ENCODE measurements at places on chromosomes 3 and 15.

- no peak for DNase-seq
Observed at GRCh38 chr15:70169147-70169546, 71.4 kb upstream of the TLE3 start.

GRCh38 chr3:190620886-190621608 is 107.2 kb downstream of the IL1RAP start:
- no peak for DNase-seq

- no peak for DNase-seq
Observed at GRCh38 chr15:23564821-23565394, 566 bp upstream of the MKRN3 start.

GRCh38 chr3:159783780-159784742 is 204.6 kb upstream of the IL12A start:
- no peak for DNase-seq

GRCh38 chr15:53446376-53446775 is 313.1 kb downstream of the WDR72 start:
- DNase-seq, result no peak

- no peak for DNase-seq
Observed at GRCh38 chr3:19702416-19703078, 231.5 kb downstream of the EFHB start.

DNA sequence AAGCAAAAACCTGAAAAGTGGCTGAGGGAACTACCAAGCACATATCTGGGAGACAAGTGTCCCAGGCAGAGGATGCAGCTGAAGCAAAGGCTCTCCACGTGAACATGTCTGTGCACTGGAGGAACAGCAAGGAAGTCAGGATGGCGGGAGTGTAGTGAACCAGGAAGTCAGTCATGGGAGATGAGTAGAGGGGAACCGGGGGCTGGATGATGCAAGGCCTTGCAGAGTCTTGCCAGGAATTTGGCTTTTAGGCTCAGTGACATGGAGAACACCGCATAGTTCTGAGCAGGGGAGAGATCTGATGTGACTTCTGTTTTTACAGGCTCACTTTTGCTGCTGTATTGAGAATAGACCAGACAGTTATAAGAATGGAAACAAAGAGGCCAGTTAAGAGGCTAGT is 19.0 kb downstream of the C2CD4A start:
- DNase-seq, result no peak

DNA sequence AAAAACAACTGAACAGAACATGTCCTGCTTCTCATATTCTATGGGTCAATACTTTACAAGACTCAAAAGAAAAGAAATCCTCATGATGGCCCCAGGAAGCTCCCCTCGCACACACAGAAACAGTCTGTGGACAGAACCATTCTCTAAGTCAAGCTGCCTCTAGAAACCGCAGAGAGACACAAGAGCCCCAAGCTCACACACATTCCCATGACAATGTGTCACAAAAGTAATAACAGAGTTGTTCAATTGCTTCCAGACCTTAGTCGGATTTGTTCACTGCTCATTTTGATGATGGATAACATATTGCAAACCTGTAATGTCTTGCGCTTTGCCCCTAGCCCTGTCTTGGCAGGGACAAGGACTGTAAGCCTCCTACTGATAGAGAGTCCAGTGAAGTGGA is 60.9 kb downstream of the UMPS start:
- DNase-seq, result no peak

- DNase-seq, result no peak
Observed at GRCh38 chr3:38698760-38699159, 49.3 kb upstream of the SCN5A start.

GRCh38 chr15:78350058-78350457 is 9.9 kb downstream of the CRABP1 start:
- DNase-seq, result no peak

DNA sequence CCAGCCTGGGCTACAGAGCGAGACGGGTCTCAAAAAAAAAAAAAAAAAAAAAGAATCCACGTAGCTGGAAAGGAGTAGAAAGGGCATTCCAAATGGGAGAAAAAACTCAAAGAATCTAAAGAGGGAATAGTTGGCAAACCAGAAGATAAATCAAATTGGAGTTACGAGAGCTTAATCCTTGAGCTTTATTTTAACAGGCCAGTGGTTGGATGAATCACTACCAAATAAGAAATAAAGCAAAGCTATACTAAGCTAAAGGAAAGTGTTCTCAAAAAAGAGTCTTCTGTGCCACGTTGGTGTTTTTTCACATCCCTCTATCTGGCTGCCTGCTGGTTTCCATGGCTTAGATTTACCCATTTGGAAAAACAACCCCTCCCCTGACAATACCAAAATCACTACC is 14.0 kb downstream of the VGLL4 start:
- DNase-seq, result no peak

DNA sequence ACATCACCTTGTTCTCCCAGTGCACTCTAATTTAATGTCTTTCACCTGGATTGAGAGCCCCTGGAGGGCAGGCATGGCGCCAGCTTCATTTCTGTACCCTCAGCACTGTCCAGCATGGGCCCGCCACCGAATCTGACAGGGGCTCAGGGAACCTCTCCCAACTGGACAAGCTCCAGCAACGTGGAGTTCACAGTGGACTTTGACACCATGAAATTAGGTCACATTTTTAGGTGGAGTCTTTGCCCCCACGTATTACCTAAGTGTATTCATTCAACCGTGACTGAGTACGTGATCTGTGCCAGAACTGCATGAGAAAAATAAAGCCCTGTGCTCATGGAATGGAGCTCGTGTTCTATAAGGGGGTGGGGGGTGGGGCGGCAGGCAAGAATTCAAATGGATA is 94.1 kb upstream of the ATP2B2 start:
- no peak for DNase-seq

DNA sequence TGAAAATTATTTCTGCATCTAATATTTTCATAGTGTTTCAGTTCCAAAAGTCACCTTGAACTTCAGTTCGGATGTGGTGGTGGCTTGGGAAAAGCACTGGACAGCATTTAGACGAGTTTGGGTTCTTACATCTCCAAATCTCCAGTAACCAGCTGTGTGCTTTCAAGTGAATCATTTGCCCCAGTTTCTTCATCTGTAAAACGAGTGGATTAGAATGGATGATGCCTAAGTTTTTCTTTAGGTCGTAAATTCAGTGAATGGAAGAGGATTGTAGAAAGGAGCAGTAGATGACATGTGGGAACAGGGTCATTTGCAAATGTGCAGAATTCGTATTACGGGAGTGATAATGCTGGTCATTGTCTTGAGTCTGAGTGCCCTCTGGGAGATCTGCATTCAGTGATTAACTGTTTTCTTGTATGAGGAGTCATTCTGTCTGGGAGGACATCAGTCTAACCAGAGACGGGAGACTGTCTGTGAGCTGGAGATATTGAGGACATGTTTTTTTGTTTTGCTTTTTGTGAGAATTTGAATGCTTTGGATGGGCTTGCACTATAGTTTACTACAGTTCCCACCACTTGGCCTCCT is 641.6 kb upstream of the TBL1XR1 start:
- no peak for DNase-seq

GRCh38 chr3:152198665-152199064 is 70.1 kb upstream of the MBNL1 start:
- DNase-seq, result peak; percentile 40

- DNase-seq, result no peak
Observed at GRCh38 chr15:67134067-67134838, 68.9 kb downstream of the SMAD3 start.

GRCh38 chr3:68211637-68212036 is 557.2 kb upstream of the SUCLG2 start:
- DNase-seq, result no peak

DNA sequence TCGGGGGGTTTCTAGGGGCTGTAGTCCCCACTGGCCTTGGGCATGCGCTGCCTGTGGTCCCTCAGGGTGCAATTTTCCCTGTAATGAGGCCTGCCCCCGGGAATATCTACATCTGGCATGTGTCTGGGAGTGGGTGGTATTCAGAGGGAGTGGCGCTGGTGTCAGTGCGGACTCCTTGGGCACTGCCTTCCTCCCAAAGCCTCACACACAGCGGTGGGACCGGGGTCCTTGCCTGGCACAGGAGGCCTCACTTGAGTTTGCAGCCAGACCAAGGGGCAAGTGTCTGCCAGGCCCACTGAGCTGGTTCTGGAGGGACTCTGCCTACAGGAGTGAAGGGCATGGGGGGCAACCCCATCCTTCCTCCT is 53.5 kb upstream of the PCSK6 start:
- DNase-seq, result no peak

DNA sequence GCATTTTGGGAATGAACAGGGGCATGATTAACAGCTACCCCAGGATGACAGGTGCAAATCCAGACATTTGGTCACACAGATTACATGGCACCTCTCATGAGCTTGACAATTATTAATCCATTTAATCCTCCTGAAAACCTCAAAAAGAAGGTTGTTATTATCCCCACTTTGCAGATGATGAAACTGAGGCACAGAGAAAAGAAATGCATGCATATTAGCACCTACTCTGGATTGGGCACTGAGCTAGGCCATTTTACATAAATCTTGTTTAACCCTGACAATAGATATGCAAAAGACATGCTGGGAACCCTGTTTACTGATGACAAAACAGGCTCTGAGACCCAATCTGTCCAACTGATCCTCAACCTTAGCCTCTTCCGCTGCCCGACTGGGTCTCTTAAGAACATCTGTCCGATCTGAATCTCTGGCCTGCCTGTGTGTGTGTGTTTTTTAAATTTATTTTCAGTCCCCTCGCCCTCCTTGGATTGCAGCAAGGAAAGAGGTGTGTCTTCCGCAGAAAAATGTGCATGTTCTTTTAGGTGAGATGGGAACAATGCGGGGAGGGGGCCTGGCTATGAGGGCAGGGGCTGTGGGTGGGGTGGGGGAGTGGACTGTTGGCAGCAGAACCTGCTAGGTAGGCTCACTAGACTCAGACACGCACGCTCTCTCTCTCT is 162.5 kb downstream of the WNT7A start:
- no peak for DNase-seq

DNA sequence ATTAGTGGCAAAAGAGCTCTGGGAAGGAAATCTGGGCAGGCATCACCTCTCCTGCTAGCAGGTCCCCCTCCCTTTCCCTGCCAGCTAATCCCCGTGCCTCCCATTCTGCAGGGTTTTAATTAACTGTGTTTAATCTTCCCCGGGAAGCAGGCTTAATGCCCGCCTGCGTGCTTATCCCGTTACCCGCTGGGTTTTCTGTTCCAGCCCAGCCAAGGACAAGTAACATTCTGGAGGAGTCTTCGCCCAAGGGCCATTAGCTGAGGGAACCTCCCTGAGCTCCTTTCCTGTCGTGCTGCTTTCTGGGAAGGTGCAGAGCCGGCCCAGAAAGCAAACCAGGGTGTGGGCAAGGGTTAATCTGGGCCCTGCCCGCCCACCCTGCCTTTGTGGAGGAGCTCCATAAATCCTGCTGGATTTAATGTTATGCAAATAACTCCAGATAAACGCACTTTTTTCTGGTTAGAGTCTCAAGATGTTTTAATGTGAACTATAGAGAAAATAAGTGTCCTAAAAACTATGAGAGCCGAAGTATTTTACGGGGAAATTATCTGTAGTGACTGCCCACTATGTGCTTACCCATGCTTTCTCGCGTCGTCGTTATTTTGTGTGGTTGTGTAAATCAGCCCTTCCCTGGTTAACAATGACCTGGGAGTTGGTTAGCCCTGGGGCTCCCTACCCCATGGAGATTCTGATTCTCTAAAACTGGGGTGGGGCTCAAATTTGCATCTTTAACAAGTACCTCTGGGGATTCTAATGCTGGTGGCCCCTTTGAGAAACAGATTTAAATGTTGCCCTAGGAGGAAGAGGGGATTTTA is 25.9 kb downstream of the TRIM71 start:
- no peak for DNase-seq

DNA sequence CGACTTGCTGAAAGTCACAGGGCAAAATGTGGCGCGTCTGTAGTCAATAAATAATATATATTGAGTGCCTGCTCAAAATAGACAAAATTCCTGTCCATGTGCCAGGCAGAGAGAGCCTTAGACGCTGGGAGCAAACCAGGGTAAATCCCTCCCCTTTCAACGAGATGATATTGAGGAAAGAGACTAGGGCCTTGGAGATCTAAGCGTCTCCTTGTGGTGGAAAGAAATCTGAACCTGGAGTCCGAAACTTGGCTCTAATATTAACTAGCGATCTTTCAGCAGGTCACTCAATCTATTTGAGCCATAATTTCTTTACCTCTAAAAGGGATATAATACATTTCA is 348 bp upstream of the DPP8 start:
- DNase-seq, result no peak

- DNase-seq, result no peak
Observed at GRCh38 chr15:42069496-42070278, 24.7 kb downstream of the PLA2G4D start.

- DNase-seq, result peak; percentile 73
Observed at GRCh38 chr15:64092864-64093626, 593 bp downstream of the CIAO2A start.

DNA sequence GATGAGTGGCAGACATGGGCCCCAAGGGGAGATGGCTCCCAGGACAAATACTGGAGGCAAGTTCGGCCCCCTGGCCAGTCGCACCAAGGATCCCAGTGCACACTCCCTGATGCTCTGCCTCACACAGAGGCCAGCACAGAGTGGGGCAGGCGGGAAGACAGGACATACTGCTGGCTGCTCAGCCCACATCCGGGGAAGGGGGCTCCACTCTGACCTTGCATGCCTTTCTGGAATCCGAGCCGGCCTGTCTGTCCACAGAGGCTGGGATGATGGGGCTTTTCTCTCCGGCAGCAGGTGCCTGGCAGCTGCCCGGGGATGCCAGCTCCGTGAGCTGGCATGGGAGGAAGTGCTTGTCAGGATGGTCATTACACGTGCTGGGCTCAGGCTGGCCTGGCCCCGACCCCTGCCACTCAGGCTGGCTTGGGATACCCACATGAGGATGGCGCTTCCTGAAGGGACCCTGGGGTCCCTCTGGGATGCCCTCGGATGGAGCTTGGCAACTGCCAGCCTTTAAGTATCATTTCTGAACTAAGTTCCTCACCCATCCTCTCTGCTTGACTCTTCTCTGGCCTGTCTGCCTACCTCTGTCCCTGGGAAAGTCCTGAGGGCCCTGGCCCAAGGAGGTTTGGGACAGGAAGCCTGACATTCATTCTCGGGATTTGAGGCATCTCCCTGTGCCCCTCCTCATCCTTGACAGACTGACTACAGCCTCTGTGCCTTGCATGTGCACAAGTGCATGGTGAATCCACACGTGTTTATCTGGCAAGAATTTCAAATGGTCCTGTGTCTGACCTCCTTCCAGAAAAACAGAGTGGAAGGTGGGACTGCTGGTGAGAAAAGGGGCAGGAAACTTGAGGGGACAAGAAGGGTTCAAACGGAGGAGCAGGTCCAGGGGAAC is 46.5 kb downstream of the EXOG start:
- no peak for DNase-seq

GRCh38 chr15:78179286-78179840 is 30.2 kb downstream of the IDH3A start:
- DNase-seq, result no peak

- no peak for DNase-seq
Observed at GRCh38 chr3:90180096-90180495, 1072.7 kb downstream of the EPHA3 start.

Measured in hematopoietic multipotent progenitor cell treated with erythropoietin and hydrocortisone succinate and interleukin-3 and kit ligand, for 15 days (in vitro differentiated cells).